ENCODE measurements at places on chromosomes 7 and 10.

DNA sequence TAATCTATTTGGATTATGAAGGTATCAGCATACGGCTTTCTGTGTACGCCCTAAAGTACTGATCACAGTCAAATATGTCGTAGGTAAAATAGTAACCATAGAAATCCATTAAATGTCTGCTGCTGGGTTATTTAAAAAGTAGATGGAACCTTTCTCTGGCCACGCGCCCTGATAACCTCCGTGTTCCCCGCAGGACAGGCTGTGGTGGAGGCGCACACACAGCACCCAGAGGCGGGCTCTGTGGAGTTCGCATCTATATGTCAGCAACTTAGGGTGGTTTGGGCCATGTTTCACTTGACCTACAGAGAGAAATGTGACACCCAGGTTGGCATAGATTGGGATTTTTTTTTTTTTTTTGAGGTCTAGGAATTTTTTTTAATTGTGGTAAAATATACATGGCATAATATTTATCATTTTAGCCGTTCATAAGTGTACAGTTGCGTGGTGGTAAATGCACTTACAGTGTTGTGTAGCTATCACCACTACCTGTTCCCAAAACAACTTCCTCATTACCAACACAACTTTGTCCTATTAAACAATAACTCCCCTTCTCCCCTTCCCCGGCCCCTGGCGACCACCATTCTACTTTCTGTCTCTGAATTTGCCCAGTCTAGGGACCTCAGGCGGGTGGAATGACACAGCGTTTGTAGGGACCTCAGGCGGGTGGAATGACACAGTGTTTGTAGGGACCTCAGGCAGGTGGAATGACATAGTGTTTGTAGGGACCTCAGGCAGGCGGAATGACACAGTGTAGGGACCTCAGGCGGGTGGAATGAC lies 15.4 kb downstream of the PPP2R2D start:
- peak; percentile 22 for DNase-seq

- DNase-seq = no peak
Measured at GRCh38 chr10:63769367-63769766, 248.2 kb downstream of the REEP3 start.

DNA sequence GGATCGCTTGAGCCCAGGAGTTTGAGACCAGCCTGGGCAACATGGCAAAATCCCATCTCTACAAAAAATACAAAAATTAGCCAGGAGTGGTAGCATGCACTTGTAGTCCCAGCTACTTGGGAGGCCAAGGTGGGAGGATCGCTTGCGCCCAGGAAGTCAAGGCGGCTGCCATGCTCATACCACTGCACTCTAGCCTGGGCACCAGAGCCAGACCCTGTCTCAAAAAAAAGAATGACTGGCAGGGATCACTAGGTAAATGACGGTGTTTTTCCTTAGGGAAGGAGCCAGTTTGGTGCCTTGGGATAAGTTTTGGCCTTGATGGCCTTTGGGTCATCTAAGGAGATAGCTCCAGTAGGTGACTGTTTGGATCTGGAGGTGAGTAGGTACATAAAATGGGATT lies 8.9 kb downstream of the TMEM248 start:
- DNase-seq = no peak

DNA sequence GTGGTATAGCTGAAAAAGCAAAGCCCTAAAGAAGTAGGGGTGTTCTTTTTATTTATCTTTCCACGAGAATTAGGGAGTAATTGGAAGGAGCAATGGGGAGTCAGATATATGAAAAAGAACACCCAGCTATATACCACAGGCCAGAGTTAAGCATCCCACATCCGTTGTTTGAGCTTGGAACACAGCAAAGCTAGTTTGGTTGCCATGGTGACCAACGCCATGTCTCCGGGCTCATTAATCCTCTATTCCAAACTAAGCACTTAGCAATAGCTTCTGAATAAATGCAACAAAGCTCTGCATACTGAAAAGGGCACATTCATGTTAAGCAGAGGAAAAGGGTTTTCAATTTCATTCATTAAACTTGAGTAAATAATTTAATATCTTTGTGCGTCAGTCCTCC lies 23.5 kb downstream of the ASB4 start:
- DNase-seq = no peak

DNA sequence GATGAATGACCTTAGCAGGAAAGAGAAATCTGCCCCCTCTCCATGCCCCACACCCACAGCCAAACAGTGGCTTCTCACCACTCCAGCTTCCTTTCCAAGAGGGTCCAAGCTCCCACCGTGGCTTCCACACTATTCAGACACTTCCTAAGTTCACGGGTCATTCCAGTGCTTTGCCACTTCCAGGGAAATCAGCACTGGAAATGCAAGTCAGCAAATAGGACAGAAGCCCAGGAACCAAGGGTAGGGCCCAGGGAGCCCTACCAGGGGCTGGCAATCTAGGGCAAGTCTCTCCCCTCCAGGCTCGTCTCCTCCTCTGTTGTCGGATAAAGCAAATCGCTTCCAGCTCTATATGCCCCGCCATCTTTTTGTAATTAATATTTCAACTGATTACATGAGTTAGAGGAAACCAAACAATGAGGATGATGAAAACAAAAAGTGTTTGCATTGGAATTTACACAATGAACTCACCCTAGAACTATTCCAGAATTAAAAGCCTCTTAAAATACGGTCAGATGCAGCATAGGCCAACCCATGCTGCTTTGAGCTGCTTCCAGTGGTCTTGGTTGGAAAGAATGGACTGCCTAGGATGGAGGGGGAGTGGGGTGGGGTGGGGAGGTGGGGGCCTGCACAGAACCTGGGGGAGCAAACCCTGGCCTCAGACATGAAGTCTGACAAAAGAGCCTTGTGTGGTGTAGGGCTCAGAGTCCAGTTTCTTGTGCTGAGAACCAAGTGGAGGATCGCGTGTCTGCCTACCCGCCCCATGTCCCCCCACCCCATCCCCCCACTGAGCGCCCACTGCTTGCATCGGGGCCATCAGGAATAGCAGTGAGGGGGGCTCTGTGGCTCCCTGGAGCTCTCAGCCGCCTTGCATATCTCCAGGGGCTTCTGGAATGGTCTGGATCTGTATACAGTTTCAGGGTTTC lies 74.6 kb upstream of the CPXM2 start:
- no peak for DNase-seq
